ENCODE measurements at places on chromosomes 16 and 17.
A peak's percentile ranks its signal among the peaks of the same experiment; 100 is the strongest.

GRCh38 chr17:49294122-49294521 is 63.5 kb upstream of the PHOSPHO1 start:
- DNase-seq = no peak

- no peak for DNase-seq
These were observed 52.2 kb upstream of the CHMP6 start for GRCh38 chr17:80939151-80940145.

DNA sequence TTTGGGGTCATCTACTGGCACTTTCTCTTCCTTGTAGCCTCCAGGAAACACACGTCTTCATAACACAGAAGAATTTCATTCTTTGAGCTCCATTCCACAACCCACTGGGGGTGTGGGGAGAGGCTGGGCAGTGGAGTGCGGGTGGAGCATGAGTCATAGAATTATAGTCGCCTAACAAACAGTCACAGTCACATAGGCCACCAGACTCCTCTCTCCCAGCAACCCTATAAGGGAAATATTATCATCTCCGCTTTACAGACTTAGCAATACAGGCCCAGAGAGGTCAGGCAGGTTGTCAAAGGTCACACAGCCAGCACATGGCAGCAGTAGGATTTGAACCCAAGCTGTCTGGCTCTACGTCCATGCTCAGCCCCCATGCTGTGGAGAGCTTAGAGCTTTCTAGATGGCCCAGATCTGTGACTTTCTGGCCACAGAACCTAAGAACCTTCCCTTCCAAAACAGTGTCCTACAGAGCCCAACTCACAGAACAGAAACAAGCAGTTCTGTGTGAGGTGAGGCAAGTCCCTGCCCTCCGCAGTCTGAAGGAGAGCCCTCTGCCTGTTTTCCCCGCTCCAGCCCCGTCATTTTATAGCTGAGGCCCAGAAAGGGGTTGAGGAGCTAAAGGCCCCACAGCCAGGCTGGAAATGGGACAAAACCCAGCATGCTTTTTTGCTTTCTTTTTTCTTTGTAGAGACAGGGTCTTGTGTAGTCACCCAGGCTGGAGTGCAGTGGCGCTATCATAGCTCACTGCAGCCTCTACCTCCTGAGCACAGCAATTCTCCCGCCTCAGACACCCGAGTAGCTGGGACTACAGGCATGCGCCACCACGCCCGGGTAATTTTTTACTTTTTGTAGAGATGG is 10.7 kb upstream of the LITAF start:
- DNase-seq = no peak

GRCh38 chr17:63546308-63547082 is 3.8 kb upstream of the DCAF7 start:
- no peak for DNase-seq

DNA sequence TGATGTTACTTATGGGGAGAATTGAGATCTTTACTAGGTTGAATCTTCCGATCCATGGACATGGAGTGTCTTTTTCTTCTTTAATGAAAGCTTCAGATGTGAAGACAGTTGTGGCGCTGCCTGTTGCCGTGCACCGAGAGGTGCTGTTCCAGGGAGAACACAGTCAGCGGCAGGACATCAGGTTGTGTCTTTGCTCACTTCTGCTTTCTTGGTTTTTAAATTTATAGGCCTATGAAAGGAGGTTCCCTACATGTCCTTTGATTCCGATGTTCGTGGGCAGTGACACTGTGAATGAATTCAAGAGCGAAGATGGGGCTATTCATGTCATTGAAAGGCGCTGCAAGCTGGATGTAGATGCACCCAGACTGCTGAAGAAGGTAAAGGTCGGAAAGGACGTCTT is 49.8 kb downstream of the SEC14L1 start:
- DNase-seq = no peak

- DNase-seq = peak; percentile 98
These were observed 1.5 kb downstream of the MXRA7 start for GRCh38 chr17:76709077-76709950.

GRCh38 chr16:81967358-81967757 is 43.9 kb downstream of the SDR42E1 start:
- no peak for DNase-seq

- DNase-seq = peak; percentile 96
These were observed 92.4 kb downstream of the BRIP1 start for GRCh38 chr17:61770752-61771533.

DNA sequence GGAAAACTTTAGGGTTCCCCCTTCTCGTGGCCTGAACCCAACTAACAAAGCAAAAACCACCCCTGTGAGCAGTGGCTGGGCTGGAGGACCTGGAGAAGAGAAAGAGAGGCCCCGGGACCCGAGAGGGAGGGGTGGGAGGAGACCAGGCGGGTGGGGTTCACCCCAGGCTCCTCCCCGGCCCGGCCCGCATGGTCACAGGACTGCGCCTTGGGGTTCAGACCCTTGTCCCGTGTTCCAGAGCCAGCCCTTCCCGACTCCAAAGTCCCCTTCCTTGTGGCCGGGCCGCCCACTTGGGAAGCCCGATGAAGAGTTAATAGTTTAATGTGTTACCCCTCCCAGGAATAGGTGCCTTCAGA is 852 bp downstream of the MARVELD3 start:
- DNase-seq = no peak

Data from ELR (cell line).